Lung (tissue), 17 donors: ENCODE measurements at places on chromosomes 2 and 18. TPM values are rescaled to one million over a fixed set of nuclear protein-coding genes. Genes with fewer than 3 reads are reported as not detected.
A peak's percentile ranks its signal among the peaks of the same experiment; 100 is the strongest.

Gene FAP
- 24.6 TPM for total RNA-seq

DNA sequence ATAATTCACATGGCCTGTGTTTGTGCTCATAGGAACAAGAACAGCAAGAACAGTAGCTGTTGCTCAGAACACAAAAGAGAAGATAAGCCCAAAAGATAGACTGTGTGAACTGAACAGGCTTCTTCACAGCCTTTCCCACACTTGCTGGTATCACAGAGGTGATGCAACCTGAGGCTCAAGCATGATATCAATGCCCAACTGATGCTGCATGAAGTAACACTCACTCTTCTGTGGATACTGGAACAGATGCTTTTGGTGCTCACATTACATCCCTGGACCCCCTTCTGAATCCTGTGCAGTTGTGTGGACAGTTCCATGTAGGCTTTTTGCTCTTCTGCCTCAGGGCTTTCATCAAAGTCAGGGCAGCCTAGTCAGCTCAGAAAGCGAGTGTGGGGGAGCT is 88.4 kb upstream of the RND3 start:
- H3K27me3 ChIP-seq: no peaks in the 10 kb centered on the region
- H3K27ac ChIP-seq: no peak overlapping the region
- no peaks in the 10 kb centered on the region for H3K4me1 ChIP-seq
- no peak overlapping the region for H3K4me3 ChIP-seq

DNA sequence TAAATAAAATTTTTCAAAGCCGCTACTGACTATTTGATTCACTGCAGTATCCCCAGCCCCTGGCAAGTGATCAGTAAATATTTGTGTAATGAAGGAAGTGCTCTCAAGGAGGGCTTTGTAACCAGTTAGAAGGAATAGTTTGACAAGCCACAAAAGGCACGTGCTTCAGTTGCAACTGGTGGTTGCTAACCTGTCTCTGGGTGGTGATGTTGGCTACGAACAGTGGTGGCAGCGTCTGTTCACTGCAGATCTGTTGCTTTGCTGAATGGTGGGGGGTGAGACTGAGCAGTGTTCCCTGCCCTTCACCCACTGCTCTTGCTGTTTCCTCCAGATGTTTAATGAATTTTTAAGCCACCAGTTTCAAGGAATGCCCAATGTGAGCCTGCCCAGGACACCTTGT is 73.9 kb upstream of the SIX2 start:
- H3K4me1 ChIP-seq: no peaks in the 10 kb centered on the region
- no peaks in the 10 kb centered on the region for H3K36me3 ChIP-seq
- peak; percentile 49 for DNase-seq
- H3K4me3 ChIP-seq: no peak overlapping the region
- no peak overlapping the region for H3K27ac ChIP-seq

- H3K4me1 ChIP-seq: no peaks in the 10 kb centered on the region
- no peak overlapping the region for H3K4me3 ChIP-seq
- DNase-seq: peak; percentile 60
- no peak overlapping the region for H3K27ac ChIP-seq
- H3K36me3 ChIP-seq: no peaks in the 10 kb centered on the region
- H3K27me3 ChIP-seq: no peaks in the 10 kb centered on the region
These were observed 39.9 kb downstream of the SCN7A start for GRCh38 chr2:166454006-166454595.

- DNase-seq: no peak
- no peak overlapping the region for H3K4me3 ChIP-seq
- H3K36me3 ChIP-seq: no peaks in the 10 kb centered on the region
These were observed 569.2 kb downstream of the STK39 start for GRCh38 chr2:167678158-167678557.

Gene CLHC1
- total RNA-seq: 13.6 TPM

- no peak overlapping the region for H3K4me3 ChIP-seq
- H3K27ac ChIP-seq: peak overlapping the region; percentile 19
- H3K27me3 ChIP-seq: no peaks in the 10 kb centered on the region
- DNase-seq: peak; percentile 63
- no peaks in the 10 kb centered on the region for H3K36me3 ChIP-seq
These were observed 297.6 kb downstream of the PARD3B start for GRCh38 chr2:204842661-204843485.

- no peaks in the 10 kb centered on the region for H3K27me3 ChIP-seq
- H3K4me3 ChIP-seq: peak overlapping the region; percentile 43
- H3K4me1 ChIP-seq: peaks cover 5% of the 10 kb centered on the region
- peak overlapping the region; percentile 89 for H3K27ac ChIP-seq
- no peak for DNase-seq
- H3K36me3 ChIP-seq: peaks cover 33% of the 10 kb centered on the region
These were observed 723 bp upstream of the MBD1 start for GRCh38 chr18:50281972-50282520.

Gene CDH19
- total RNA-seq: 1.7 TPM

Gene TUBA4B
- total RNA-seq: 5.7 TPM

DNA sequence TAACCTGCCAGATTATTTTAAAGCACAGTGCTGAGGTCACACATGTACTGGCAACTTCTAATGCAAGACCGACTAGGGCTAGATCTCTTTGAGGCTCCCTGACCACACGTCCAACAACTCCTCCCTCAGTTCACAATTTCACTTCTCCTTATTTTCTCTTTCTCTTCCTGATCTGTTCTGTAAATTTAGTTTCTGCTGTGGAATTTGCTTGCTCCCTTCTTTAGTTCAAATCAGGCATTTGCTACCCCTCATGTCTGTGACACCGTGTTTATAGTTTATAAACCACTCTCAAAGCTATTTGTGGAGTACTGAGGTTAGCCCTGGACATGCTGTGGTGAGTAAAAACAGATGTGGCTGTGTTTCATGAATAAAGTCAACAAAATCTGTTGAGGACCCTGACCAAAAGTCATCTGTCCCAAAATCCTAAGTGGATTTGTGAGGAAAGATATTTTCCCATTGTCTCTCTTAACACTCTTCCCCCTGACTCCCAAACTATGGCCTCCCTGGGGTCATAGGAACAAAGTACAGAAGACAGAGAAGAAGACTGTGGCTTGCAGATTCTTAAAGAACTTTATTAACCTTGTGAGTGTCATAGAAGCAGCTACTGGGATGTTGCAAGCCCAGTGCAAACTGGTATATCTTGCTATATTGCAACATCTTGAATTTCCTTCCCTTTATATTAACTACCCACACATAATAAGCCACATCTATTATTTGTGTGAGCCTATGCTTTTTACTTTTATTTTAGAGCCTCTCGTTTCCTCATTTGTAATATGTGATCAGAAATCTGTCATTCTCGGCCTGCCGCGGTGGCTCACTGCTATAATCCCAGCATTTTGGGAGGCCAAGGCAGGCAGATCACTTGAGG is 3.5 kb upstream of the NAGK start:
- peak overlapping the region; percentile 44 for H3K27ac ChIP-seq
- peak; percentile 13 for DNase-seq
- no peaks in the 10 kb centered on the region for H3K36me3 ChIP-seq
- H3K4me1 ChIP-seq: no peaks in the 10 kb centered on the region

Gene AGXT
- 0.61 TPM for total RNA-seq

Gene HSBP1L1
- 30.6 TPM for total RNA-seq

Gene DUSP2
- 7.3 TPM for total RNA-seq

- H3K36me3 ChIP-seq: no peaks in the 10 kb centered on the region
- no peaks in the 10 kb centered on the region for H3K27me3 ChIP-seq
- H3K27ac ChIP-seq: peak overlapping the region; percentile 51
- H3K4me3 ChIP-seq: no peak overlapping the region
These were observed 191.7 kb upstream of the ALKAL2 start for GRCh38 chr2:479490-480176.

- H3K36me3 ChIP-seq: peaks cover 3% of the 10 kb centered on the region
- peak overlapping the region; percentile 49 for H3K27ac ChIP-seq
- no peak overlapping the region for H3K4me3 ChIP-seq
- peaks cover 61% of the 10 kb centered on the region for H3K4me1 ChIP-seq
- DNase-seq: peak; percentile 88
- H3K27me3 ChIP-seq: no peaks in the 10 kb centered on the region
These were observed 2.3 kb downstream of the MYO1B start for GRCh38 chr2:191247381-191248057.
